ENCODE measurements at places on chromosomes 12 and 14.
A peak's percentile ranks its signal among the peaks of the same experiment; 100 is the strongest.

DNA sequence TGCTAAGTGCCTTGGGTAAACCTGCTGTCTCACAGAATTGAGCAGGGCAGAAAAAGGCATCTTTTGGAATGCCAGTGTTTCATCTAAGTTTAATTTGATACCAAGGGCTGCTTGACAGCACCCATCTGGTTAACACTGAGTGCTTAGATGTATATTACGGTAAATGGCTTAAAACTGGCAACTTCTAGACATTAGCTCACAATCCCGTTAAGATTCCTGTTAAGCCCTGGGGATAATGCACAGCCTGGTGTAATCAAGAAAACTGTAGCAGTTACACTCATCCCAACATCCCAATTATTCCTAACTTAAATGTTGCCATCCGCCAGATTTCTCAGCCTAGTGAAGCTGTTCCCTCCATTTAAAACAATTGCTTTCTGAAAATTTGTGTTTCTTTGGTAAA, 29.9 kb downstream of the PPFIBP1 start:
- no peak for DNase-seq

DNA sequence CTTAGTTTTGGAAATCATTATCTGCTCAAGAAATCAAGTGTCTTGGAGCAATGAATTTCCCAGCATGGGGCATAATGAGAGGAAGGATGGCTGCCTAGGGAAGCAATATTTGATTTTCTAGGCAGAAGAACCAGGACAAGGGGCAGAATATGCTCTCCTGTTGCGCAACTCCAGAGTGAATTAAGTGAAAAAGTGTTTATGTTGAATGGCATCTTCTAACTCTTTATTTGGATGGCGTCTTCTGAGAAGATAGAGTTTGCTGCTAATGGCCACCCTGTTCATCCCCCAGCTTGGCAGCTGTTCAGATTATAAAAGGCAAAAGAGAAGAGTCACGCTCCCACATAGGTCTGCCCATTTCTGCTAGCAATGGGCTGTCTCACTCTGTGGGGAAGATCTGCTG, 1278.1 kb downstream of the AACS start:
- no peak for DNase-seq

GRCh38 chr12:111458546-111459172, 52.9 kb downstream of the SH2B3 start:
- no peak for DNase-seq

- DNase-seq: no peak
Measured at GRCh38 chr12:33724867-33725266, 285.2 kb upstream of the SYT10 start.

- DNase-seq: no peak
Measured at GRCh38 chr12:80086025-80086424, 13.3 kb upstream of the OTOGL start.

- no peak for DNase-seq
Measured at GRCh38 chr12:4412465-4412864, 33.0 kb upstream of the FGF23 start.

DNA sequence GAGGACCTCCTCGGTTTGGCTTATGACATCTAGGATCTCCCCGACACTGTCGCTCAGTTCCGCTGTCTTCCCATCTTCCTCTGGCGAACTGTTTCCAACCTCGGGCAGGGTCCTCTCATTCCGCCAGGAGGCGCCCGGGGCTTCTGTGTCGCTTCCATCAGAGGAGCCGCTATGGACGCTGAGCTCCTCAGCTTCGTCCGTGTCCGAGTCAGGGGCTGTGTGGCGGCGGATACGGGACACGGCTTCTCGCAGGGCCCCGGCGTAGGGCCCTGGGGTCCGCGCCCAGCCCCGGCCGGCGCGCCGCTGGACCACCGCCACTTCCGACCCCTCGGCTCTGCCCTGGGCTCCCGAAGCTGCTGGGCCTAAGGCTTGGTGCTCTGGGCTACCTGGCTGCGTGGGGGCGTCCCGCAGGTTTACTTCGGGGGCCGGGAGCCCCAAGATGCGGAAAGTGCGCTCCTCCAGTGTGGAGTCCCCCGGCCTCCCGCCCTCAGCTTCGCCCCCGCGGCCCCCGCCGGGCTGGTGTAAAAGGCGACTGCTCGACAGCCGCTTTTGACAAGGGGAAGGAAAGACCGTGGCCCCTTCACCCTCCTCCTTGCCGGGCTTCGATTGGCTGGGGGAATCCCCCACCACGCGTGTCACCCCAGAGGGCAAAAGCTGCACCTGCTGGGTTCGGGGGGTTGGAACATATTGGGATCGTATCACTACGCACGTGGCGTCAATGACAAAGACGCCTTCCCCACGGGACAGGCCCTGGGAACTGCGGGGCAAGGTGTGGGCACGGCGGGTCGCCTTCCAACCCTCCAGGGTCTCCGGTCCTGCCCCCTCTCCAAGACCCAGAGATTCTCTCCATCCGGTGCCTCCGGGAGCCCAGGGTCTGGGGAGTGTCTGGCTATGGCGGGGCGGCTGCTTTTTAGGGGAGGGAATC, 2.1 kb downstream of the DDN start:
- DNase-seq: peak; percentile 64

DNA sequence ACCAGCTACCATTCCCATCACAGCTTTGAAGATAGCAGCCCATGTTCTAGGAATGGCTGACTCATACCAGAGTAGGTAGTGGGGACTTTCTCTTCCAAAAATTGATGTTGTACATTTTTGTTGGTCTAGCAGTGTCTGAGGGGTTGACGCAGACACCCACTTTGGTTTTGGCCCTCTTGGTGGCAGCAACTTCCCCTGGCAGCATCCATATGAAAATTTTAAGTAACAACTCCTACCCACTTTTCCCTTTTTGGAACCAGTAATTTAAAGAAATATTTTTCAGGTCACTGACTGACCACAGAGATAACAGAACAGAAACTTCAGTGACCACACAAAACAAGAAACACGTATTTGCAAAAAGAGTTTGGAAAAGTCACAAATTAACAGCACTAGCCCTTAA, 162.0 kb upstream of the TMCC3 start:
- DNase-seq: no peak

GRCh38 chr14:71472356-71473340, 459.6 kb upstream of the RGS6 start:
- no peak for DNase-seq

DNA sequence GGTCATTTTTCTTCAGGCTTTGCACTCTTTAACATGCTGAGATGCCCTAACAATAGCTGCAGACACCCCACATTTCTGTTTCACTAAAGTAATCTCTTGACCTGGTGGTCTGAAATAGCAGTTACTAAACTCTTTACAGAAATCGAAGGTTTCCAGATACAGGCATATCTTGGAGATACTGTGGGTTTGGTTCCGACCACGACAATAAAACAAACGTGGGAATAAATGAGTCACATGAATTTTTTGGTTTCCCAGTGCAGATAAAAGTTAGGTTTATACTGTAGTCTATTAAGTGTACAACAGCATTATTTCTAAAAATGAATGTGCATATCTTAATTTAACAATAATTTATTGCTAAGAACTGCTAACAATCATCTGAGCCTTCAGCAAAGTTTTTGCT, 208.7 kb downstream of the EGLN3 start:
- no peak for DNase-seq

DNA sequence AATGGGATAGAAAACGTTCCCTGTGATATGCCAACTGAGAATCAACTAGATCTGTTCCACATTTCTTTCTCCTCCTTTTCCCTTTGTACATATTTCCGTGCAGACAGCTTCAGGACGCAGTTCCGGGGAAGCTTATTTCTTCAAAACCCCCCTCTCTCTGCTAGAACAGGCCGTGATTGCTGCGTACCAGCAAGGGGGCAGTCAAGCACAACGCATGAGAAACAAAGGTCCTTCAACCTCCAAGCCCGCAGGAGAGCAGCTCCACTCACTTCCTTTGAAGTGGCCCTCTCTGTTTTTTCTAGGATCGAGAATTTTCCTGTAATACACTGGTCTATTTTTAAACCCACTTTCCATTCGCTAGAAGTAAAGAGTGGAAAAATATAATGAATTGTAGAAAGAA, 80.8 kb downstream of the ZNF664 start:
- DNase-seq: no peak

DNA sequence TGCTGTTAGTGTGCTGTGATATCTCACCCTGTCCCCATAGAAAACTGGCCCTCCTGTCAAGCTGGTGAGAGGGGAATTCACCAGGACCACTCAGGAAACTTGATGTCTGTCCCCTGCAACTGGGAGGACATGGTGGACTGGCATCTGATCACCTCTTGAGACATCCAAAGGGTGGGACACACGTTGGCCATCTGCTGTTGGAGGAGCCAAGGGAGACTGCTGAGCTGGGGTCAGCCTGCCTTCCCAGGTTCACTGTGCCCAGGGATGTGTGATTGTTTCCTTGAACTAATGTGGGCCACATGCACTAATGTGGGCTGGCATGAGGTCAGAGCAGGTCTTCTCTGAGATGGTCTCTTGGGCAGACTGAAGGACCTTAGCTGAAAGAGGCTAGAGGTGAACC, 16.7 kb upstream of the TMEM229B start:
- no peak for DNase-seq

GRCh38 chr14:99757331-99758070, 35.7 kb upstream of the EML1 start:
- no peak for DNase-seq

DNA sequence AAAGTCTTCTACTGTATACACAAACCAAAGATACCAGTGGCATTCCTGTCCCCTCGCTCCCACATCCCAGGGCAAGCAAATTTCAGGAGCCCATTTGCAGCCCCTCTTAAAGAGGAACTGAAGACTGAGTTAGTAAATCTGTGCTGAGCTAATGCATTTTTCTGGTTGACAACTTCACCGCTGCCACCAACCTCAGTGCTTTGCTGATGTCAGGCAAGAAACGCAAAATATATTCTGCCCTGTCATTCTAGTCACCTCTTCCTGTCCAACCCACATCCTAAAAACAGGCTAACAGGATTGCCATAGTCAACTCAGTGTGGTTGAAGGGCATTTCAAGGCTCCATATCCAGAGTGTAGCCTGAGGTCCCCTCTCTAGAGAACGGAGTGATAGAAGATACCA, 59.4 kb upstream of the FICD start:
- no peak for DNase-seq

DNA sequence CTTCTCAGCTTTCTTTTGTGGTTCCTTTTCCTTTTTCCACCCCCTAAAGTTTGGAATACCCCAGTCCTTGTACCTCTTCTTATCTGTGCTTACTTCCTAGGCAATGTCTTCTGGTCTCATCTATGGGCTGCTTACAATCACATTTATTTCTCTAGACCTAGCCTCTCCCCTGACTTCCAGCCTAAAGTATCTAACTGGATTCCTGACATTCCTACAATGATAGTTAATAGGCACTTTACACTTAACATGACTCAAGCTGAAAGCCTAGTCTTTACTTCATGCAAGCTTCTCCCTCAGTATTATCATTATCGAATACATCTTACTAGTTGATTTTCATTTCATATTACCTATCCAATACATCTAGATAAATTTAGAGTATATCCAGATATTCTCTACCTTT, 21.2 kb downstream of the CLECL1 start:
- DNase-seq: no peak

GRCh38 chr14:35123388-35123703, 994 bp downstream of the PRORP start:
- peak; percentile 19 for DNase-seq

GRCh38 chr12:94149119-94149780, 873 bp downstream of the PLXNC1 start:
- no peak for DNase-seq

DNA sequence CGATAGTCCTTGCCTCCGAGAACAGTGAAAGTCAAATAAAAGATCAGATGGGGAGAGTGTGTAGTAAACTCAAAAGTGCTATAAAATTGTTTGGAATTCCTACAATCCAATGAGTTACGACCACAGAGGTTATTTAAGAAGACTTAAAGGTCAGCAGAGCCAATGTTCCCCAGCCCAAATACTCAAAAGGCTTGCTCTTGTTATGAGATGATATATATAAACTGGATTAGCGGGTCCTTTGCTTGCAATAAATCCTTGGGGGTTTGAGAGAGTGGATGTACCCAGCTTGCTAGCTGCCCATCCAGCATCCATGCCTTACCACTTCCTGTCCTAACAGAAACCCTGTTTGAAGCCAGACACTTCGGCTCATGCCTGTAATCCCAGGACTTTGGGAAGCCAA, 29.0 kb upstream of the MED13L start:
- DNase-seq: no peak

DNA sequence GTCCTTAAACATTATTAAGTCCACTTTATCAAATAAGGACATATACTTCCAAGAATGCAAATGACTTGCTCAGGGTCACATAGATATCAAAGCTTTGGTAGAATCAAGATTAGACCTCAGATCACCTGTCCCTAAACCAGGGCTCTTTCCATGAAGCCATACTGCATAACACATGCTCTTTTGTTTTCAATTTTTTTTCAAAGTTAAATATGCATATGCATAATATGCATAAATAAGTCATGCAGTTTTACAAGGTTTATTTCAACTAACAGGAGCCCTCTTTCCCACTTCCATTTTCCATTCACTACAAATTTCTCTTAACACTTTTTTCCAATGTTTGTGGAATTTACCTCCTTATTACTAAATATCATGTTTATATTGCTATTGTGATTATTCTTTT, 53.1 kb downstream of the SIX1 start:
- no peak for DNase-seq

GRCh38 chr14:83164016-83164415, 1630.4 kb upstream of the SEL1L start:
- DNase-seq: no peak

DNA sequence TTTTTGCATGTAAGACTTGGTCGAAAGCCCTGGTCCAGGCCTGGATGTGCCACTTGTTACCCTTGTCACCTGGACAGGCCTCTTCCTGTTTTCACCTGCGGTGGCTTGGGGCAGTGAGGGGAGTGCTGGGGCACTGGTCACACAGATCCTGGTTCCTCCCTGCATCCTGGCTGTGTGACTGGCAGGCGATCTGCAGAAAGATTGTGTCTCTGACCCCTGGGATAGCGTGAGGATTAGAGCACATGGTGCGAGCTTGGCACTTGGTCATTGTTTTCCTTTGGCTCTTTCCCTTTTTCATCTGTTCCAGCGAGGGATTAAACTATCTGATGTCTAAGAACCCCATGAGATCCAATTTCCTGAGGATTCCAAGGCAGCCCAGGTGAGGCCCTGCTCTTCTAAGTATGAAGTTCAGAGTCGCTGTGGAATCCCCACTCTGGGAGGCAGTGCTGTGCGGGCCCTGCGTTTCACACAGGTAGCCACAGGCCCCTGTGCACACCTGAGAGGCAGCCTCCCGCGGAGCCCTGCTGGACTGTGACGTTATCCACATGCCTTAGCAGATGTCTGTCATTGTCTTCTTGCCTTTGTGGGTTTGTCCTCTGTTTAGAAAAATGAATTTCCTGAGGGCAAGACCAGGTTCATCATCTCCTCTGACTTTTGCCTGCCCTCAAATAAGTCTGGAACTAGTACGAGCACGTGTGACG, 288.4 kb downstream of the CACNA1C start:
- DNase-seq: no peak

GRCh38 chr14:34347683-34348082, 114.4 kb downstream of the SPTSSA start:
- DNase-seq: no peak

Data from NAMALWA (cell line).